Pons (tissue), 1 donor: ENCODE measurements at places on chromosomes 2 and 18.

- DNase-seq = no peak
Observed at GRCh38 chr2:69817729-69818501, 11.5 kb upstream of the GMCL1 start.

DNA sequence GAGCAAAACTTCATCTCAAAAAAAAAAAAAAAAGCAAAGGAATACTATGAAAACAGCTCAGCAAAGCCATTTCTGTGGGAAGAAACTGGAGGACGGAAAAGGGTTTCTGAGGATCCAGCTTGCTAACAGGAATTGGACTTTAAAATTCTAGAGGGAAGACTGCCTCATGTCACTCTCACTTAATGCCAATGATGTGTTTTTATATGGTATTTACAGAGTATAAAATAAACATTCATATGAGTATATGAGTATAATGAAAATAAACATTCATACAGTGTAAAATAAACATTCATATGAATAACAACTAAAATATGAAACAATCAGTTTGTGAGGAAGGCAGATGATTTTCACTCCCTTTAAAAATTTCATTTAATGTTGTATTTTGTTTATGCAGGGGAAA is 43.9 kb downstream of the CHMP3 start:
- no peak for DNase-seq

- DNase-seq = no peak
Observed at GRCh38 chr2:120463527-120463926, 117.6 kb downstream of the INHBB start.

DNA sequence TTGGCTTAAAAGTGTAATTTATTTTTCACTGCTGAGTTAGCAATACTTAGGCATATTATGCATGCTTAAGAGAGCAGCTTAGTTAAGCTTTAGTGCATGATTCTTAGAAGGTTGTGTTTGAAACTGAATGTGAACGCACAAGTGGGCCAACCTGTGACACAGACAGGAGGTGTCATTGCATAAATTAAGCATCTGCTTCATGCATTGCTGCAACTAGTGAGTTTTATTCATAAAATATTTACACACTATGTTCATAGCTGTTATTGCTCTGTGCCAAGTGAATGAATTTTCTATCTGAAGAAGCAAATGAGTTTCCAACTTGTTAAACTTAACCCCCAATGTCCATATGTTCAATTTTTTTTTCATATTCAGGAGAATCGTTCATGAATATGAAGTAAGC is 806.4 kb downstream of the GALR1 start:
- DNase-seq = no peak

GRCh38 chr2:68750592-68751396 is 16.2 kb downstream of the ARHGAP25 start:
- DNase-seq = no peak

DNA sequence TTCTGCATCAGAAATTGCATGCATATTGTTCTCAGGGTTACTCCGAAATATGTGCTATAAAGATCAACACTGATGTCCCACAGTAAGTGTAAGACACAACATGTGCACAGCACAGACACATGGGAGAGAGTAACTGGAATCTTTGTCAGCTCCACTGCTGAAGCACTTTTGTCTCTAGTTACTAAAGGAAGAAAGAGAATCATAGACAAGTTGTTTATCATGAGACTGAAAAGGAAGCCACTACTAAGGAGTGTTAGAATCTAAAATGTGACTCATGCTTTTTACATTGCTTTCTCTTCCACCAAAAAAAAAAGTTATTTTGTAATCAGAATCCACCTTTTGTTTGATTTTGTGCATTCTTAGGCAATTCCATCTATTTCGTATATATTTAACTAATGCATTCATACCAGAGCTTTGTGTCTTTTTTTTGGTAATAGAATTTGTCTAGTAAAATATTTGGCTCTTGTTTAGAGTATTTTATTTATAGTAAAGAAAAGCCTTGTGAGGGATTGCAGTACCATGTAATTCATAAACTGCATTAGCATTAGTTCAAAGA is 502.4 kb downstream of the FBXO15 start:
- no peak for DNase-seq

GRCh38 chr2:177264209-177264692 is 276 bp downstream of the NFE2L2 start:
- no peak for DNase-seq

- DNase-seq = no peak
Observed at GRCh38 chr2:23606968-23607367, 222.0 kb downstream of the KLHL29 start.

- no peak for DNase-seq
Observed at GRCh38 chr2:120142528-120143219, 80.5 kb downstream of the TMEM185B start.

DNA sequence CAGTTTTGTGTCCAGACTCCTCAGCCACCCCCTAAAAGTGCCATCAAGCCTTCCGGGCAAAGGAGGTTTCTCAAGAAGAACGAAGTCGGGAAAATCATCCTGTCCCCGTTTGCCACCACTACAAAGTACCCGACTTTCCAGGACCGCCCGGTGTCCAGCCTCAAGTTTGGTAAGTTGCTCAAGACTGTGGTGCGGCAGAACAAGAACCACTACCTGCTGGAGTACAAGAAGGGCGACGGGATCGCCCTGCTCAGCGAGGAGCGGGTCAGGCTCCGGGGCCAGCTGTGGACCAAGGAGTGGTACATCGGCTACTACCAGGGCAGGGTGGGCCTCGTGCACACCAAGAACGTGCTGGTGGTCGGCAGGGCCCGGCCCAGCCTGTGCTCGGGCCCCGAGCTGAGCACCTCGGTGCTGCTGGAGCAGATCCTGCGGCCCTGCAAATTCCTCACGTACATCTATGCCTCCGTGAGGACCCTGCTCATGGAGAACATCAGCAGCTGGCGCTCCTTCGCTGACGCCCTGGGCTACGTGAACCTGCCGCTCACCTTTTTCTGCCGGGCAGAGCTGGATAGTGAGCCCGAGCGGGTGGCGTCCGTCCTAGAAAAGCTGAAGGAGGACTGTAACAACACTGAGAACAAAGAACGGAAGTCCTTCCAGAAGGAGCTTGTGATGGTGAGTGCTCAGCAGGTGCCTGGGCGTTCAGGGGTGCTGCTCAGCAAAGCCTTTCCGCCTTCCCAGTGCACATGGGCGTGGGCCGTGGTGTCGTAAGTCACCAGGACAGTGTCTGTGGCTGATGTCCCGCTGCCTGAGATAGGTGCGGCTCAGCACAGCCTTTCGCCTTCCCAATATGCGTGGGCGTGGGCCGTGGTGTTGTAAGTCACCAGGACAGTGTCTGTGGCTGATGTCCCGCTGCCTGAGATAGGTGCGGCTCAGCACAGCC is 91.0 kb downstream of the SH3BP4 start:
- no peak for DNase-seq

- no peak for DNase-seq
Observed at GRCh38 chr2:65554765-65555591, 122.6 kb upstream of the SPRED2 start.

- no peak for DNase-seq
Observed at GRCh38 chr2:237200462-237200861, 114.8 kb downstream of the COPS8 start.

GRCh38 chr2:102171946-102172345 is 14.9 kb upstream of the IL1RL2 start:
- DNase-seq = no peak

- DNase-seq = peak; percentile 98
Observed at GRCh38 chr2:101752716-101753616, 55.5 kb downstream of the MAP4K4 start.

DNA sequence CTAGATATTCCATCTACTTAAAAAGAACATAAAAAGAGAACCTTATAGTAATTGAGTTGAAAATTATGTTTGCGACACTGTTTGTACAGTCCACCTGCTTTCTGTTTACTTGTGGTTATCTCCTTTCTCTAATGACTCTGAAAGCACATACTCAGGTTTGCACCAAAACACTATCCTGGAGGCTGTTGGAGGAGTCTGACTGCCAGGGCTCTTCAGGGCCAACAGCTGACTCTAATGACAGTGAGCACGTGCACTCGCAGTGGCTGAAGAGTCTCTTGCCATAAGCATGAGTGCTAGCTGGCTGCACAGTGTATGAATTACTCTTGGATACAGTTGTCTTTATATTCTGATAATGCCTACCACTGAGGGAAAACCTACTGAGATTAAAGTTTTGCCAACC is 16.7 kb upstream of the GLS start:
- no peak for DNase-seq
